Natural killer cell treated with Interleukin-12 subunit alpha and Interleukin-12 subunit beta and Interleukin-15 and Interleukin-18, amount 100 ng/mL, for 72 hours (primary cell): ENCODE measurements at places on chromosomes 1 and 21. TPM values are rescaled to one million over a fixed set of nuclear protein-coding genes. Genes with fewer than 3 reads are reported as not detected.

The GLIS1 gene
- total RNA-seq: not detected

The TAS1R1 gene
- not detected for total RNA-seq

The CHRM3 gene
- total RNA-seq: not detected

The PHC2 gene
- total RNA-seq: 14.2 TPM

The RSPH1 gene
- total RNA-seq: not detected

The TACSTD2 gene
- total RNA-seq: not detected

The SH2D5 gene
- 0.14 TPM for total RNA-seq

The CDK18 gene
- 0.28 TPM for total RNA-seq

The PTGFR gene
- total RNA-seq: not detected

The SPRTN gene
- total RNA-seq: 23.1 TPM

The SEC22B gene
- 23.9 TPM for total RNA-seq

The KPRP gene
- not detected for total RNA-seq

The MPL gene
- not detected for total RNA-seq

The ZYG11A gene
- 1.0 TPM for total RNA-seq

The AGBL4 gene
- not detected for total RNA-seq

The MYOG gene
- total RNA-seq: not detected

The MIXL1 gene
- not detected for total RNA-seq

The BLACAT1 gene
- not detected for total RNA-seq

The GNG4 gene
- 0.19 TPM for total RNA-seq

The ALX3 gene
- total RNA-seq: not detected

The KLF17 gene
- not detected for total RNA-seq

The SPTA1 gene
- total RNA-seq: 0.43 TPM

The FCGR3A gene
- total RNA-seq: 34.5 TPM

The LCE1F gene
- total RNA-seq: not detected

The TSPAN2 gene
- 2.9 TPM for total RNA-seq

The DNAJC6 gene
- 10.0 TPM for total RNA-seq

The ITLN2 gene
- total RNA-seq: not detected

The SLC45A3 gene
- total RNA-seq: 5.1 TPM
